Stimulated activated CD8-positive, alpha-beta memory T cell treated with anti-CD3 and anti-CD28 coated beads, Interleukin-7, amount 100 ng/mL, for 1 hour (primary cell): ENCODE measurements at places on chromosomes 4 and X.

DNA sequence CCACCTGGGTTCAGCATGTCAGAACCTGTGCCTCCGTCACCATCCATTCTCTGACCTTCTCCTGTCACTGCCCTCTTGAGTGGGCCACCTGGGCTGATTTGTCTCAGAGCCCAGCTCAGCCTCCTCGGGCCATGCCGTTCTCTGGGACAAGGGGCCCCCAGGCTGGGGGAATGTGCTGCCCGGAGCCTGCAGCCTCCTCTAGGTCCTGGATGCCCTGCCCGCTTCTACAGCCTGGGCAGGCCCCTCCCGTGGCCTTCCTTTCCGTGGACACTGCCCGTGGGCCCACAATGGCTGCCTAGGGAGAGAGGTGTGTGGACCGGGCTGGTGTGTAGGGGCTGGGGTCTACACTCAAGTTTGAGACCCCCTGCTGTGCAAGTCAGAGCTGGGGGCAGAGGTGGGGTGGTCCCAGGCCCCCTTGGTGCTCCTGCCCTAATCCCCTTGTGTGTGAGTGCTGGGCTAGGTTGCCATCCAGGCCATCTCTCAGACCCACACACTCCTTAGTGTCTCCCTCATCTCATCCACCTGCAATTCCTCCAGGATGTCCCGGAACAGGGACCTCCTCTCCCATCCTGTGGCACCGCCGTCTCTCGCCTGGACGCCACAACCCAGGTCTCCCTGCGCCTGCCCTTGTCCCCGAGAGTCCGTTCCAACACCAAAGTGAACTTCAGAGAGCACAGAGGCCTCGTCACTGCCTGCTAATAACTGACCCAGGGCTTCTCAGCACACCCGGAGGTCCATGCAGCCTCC lies 12.4 kb downstream of the PSAPL1 start:
- no peak for DNase-seq

DNA sequence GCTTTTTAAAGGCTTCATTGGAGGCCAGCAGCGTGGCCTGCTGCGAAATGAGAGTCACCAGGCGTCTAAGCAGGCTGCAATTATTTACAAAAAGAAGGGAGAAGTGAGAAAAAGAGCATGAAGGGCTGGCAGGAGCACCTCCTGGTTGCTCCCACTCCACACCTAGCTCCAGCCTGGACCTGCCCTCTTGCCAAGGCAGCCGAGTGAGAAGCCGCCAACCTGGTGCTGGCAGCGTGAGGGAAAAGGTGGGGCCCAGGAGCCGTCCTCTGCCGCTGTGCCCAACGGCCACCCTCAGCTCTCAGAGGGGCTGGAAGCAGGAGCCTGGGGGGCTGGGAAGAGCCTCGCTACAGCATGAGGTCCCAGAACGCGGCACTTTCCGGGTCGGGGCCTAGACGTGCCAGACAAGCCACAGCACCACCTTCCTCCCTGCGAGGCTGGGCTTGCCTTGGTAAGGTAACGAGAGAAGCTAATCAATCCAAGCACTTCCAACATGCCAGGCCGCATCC lies 16.3 kb downstream of the SLC6A8 start:
- no peak for DNase-seq

DNA sequence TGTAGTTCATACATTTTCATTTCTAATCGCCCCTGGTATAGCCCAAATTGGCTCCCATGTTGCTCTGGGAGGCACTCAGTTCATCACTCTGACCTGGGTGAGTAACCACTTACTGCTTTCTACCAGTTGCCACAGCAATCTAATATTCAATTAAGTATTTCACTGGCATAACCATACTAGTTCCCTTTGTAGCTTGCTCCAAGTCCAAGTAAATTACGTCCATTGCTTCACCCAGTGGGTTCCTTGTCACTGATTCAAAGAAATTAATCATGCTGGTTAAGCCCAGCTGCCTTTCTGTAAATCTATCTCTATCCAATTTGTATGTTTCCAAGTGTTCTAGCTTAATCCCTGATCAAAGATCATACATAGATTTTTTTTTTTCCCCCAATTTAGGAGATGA lies 92.0 kb upstream of the CBR4 start:
- DNase-seq: no peak

GRCh38 chrX:135516376-135516775 lies 4.1 kb upstream of the INTS6L start:
- no peak for DNase-seq

GRCh38 chr4:110084154-110084553 lies 114.3 kb downstream of the ELOVL6 start:
- no peak for DNase-seq

DNA sequence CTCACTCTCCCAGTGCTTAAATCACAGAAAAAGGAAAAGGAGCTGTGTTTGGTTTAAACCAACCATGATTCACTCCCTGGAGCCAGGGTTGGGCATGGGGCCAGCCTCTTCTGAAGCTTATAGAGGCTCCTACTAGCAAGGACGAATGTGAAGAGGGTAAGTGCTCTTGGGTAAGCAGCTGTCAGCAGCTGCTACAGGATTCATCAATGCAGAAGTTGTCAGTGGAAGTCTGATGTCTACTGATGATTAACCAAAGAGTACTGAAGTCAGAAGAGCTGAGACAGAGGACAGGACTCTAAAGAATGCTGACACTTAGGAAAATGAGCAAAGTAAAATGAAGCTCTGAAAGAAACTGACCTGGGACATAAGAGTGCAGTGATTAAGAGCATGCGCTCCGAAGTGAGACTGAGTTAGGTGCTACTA lies 32.7 kb upstream of the JADE1 start:
- no peak for DNase-seq

DNA sequence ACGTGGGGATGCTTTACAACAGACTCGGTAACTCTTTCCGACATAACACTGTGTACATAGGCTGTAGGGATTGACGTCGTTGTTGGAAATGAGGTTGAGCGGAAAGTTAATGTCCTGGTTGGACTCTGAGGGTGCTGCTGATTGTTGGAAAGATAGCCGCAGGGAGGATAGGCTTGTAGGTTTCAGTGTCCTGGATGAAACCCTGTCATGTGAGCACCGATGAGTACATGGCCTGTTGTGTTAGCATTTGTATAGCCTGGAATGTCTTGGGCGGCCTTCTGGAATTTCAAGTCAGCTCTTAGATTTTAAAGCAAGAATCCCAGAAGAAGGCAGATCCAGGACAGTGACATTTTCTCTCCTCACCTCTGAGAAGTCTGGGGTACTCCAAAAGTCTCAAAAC lies 63.3 kb downstream of the TBC1D14 start:
- DNase-seq: no peak
